ENCODE measurements at places on chromosomes 4 and X.

- no peak for DNase-seq
Observed at GRCh38 chr4:110618581-110619462, 4.1 kb downstream of the PITX2 start.

- DNase-seq = no peak
Observed at GRCh38 chr4:5720157-5720850, 9.3 kb downstream of the EVC start.

DNA sequence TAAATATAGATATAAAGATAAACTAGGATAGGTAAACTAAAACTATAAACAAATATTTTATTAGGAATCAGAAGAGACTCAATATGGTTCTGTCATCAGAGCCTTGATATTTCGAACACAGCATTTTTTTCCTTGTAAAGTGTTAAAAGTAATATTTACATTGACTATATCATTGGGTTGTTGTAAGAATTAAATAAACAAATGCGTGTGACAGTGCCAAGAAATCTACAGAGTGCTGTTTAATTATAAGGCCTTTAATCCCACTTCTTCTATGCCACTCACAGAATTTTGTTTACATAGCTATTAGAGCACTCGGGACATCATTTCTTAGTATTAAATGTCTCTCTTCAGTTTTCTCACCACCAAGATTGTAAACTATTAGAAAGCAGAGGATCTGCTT is 807.4 kb downstream of the FSTL5 start:
- DNase-seq = no peak

DNA sequence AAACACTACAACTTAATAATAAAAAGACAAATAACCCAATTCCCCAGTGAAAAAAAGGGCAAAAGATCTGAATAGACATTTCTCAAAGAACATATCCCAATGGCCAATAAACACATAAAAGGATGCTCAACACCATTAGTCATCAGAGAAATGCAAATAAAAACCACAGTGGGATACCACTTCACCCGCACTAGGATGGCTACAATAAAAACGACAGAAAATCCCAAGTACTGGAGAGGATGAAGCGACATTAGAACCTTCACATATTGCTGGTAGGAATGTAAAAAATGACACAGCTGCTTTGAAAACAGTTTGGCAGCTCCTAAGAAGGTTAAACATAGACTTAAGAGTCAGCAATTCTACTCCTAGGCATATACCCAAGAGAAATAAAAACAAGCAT is 140.6 kb upstream of the ARX start:
- peak; percentile 8 for DNase-seq

GRCh38 chrX:4243759-4244158 is 530.3 kb upstream of the PRKX start:
- DNase-seq = no peak

GRCh38 chrX:39440799-39441284 is 639.6 kb downstream of the MID1IP1 start:
- DNase-seq = no peak

DNA sequence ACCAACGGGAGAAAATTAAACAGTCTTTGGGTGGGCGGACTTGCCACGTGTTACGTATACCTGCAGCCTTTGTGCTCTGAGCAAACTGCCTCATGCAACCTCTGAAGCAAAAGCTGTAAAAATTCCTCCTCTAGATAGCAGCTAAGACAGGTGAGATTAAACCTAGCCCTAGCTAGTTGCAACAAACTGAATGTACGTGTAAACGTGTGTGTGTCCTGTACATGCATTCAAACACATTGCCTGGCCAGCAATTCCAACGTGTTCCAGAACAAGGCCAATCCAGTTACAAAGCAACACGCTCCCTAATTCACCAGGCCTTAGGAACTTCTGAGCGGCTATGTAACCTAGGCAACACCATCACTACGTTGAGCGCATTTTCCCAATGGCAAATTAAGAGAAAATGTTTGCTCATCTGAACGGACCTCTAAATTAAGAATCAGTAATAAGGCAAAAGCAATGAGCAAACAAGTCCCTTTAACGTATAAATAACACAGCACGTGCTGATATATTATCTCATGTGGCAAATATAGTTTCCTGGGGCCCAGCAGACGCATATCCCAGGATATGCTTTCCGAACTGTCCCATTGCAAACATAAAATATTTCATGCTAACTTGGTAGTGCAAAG is 792 bp downstream of the PPID start:
- DNase-seq = peak; percentile 34

GRCh38 chr4:161991811-161992210 is 172.0 kb downstream of the FSTL5 start:
- DNase-seq = no peak

DNA sequence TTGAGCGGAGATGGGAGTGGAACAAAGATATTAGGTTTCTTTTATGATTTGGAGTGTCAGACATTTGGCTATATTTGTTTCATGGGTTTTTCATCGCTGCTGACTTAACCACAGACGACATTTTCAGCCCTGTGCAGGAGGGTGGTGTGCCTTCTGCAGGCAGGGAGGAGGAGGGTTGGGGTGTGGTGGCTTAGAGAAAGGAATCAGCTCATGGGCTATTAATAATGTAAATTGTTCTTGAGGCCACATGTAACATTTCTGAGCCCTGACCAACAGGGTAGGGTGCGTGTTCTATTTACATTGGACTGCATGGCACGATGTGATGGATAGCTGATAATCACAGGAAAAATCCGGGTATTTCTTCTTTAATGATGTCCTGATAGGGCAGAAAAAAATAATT is 67.6 kb downstream of the POLA1 start:
- DNase-seq = peak; percentile 1

DNA sequence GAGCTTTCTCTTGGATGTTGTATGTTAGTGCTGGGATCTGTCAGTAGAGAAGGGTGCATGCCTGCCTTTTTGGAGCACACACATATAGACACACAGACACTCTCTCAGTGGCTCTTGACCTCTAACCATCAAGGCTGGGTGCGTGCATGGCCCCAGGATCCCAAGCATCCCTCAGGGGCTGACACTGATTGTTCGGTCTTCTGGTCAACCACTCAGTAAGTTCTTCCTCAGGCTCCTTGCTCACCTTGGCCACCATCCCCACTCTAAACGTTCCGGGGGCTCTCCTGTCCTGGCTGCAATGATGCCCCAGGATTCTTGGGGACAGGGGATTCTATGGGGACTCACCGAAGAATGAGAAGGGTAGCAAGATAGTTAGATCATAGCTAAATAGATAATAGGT is 179.6 kb downstream of the SHOX start:
- no peak for DNase-seq

DNA sequence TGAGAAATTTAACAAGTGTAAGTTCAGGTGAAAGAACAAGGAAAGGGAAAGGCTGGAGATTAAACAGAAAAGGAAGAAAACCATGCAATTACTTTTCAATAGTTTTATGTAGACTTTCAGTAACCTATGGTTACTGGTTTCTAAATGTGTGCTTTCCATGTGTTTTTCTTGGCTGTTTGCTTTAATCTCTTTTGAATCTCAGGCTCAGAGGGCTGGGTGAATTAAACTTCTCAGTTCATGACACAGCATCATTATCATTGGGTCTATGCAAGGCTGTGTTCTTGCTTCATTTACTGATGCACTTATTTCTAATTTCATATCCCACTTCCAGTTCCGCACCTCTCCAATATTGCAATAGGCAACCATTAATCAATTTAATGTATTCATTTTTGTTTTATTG is 266.5 kb upstream of the UGT8 start:
- DNase-seq = no peak

GRCh38 chr4:61292322-61292721 is 92.2 kb downstream of the ADGRL3 start:
- no peak for DNase-seq

DNA sequence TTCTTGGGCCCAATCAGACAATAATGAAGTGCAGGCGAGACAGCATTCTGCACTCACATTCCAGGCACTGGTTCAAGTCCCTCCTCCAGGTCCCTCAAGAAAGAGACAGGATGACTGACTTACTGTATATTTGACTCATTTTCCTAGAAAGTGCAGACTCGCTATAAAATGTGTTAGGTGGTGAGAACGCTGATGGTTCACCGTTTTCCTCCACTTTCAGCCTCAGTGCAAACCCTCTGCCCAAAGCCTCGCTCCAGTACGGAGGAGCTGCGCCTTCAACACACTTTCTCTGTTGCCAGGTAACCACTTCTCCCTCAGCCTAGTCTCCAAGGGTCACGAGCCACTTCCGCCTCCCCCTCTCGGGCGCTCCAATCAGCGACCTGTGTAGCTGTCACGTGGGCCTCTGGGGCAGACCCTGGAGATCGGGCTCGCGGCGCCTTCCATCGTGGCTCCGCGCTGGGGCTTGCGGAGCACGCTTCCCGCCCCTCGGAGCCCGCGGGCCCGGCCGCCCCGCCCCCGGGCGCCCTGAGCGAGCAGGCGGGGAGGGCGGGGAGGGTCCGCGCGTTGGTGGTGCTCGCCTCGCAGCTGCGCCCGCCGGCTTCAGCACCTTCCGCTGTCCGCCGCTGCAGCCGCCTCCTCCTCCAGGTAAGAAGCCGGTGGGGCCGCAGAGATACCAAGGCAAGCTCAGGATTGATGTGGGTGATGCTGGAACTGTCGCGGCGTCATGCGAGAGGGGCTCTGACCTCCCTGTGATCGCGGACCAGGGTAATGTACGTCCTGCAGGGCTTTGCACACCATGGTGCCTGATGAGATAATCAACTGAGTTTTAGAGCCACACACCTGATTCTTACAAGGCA is at the start of gene WDR17:
TSS of gene WDR17 (plus strand) at position 407 of the 857 bp plus-strand sequence. CDS start 45,740 bp downstream, outside the sequence.
- peak; percentile 84 for DNase-seq

GRCh38 chr4:108045687-108046024 is 56.0 kb downstream of the HADH start:
- DNase-seq = no peak

GRCh38 chr4:2935762-2936743 is 27.2 kb downstream of the NOP14 start:
- DNase-seq = no peak

DNA sequence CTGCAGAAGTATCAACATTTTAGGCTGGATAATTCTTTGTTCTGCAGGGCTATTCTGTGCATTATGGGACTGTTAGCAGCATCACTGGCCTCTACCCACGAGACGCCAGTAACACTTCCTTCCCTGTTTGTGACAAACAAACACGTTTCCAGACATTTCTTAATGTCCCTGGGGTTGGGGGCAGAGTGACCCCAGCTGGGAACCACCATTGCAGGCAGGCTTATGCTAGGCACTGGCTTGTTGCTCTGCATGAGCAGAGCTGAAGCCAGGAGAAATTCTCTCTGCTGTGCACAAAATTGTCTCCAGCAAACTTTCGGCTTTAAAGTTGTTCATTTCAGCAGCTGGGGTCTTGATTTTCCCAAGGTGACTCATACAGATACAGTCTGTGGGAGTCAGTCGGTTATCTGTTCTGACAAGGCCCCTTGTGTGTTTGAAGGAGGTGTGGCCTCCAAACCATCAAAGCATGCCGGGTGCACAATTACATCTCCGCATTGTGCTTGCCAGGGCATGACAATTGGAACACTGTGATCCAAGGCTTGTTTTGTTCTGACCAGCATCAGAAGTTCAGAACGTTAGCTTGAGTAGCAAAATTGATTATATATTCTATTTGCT is 156.4 kb upstream of the BOD1L1 start:
- no peak for DNase-seq

DNA sequence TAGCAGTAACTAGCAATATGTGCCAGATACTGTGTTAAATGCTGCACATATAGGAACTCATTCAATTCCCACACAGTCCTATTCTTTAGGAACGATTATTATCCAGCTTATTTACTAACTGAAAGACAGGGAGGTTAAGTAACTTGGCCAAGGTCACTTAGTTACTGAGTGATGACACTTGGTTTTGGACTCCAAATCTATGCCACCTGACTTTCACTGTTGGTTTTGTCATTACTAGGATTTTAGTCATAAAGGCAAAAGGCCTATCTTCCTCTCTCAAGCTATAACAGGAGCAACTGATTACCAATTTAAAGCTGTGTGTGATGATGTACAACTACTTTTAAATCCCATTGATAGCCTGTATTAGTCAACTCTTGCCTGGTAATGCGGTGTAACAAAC is 138.9 kb upstream of the STX18 start:
- no peak for DNase-seq

- no peak for DNase-seq
Observed at GRCh38 chr4:169098054-169098497, 88.0 kb upstream of the CBR4 start.

DNA sequence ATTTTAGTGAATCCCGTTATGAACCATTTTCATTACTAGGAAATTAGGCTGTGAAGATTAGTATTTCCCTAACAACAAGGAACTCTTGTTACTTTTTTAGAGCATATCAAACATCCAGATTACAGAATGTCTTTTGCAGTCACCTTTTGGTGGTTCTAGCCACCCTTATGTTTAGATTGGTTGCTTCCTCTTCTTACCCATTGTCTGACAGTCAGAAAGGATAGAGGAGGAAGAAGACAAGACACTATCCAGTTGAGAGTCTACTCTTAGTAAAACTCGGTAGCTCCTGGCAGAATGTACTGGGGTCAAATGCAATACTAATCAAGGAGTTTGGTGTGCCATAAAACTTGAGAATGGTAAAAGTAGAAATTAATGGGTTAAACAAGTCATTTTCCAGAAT is 1.6 kb upstream of the GUCY1A1 start:
- DNase-seq = no peak

DNA sequence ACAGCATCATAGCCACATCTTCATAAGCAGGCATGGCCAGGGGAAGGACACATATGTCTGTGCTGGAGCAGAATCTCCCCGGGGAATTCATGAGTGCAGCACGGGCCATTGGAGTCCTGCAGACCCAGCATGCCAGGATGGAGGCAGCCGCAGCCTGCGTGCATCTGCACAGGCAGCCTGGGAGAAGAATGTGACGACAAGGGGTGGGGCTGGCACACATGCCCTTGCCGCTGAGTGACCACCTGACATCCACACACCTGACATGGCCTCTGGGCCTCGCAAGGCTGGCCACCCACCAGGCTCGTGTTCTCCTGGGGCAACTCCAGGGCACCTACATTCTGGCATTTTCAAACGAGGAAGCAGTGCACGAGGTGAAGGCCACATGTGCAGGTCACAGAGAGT is 66.2 kb upstream of the AFAP1 start:
- DNase-seq = no peak

GRCh38 chr4:96166806-96167205 is 326.9 kb downstream of the PDHA2 start:
- no peak for DNase-seq

- no peak for DNase-seq
Observed at GRCh38 chr4:121654738-121655137, 42.0 kb downstream of the ANXA5 start.
